ENCODE measurements at places on chromosomes 7 and 10. TPM values are rescaled to one million over a fixed set of nuclear protein-coding genes. Genes with fewer than 3 reads are reported as not detected.

DNA sequence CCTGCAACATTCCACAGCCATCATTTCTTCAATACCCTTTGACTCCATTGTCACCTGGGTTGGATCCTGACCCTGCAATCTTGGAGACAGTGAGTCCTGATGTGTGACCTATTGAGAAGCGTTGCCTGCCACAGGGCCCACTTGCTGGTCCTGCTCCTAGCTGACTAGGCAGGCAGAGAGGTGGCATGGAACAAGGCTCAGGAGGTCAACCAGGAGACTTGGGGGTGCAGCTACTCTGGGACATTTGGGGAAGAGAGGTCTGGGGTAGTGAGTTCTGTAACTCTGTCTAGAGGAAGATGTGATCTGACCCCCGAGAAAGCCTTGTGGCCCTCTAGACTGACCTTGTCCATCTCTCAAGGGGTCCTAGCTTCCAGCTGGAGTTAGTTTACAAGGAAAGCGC is 1.8 kb downstream of the ZMIZ2 start:
- H3K4me3 ChIP-seq = no peak overlapping the region
- H3K36me3 ChIP-seq = no peaks in the 10 kb centered on the region
- H3K27me3 ChIP-seq = no peaks in the 10 kb centered on the region
- H3K27ac ChIP-seq = no peak overlapping the region
- no peak for DNase-seq
- H3K4me1 ChIP-seq = peaks cover 15% of the 10 kb centered on the region

- no peak overlapping the region for H3K27ac ChIP-seq
- H3K4me1 ChIP-seq = no peaks in the 10 kb centered on the region
- H3K36me3 ChIP-seq = no peaks in the 10 kb centered on the region
- no peaks in the 10 kb centered on the region for H3K27me3 ChIP-seq
Observed at GRCh38 chr7:41312235-41312634, 390.7 kb downstream of the INHBA start.

DNA sequence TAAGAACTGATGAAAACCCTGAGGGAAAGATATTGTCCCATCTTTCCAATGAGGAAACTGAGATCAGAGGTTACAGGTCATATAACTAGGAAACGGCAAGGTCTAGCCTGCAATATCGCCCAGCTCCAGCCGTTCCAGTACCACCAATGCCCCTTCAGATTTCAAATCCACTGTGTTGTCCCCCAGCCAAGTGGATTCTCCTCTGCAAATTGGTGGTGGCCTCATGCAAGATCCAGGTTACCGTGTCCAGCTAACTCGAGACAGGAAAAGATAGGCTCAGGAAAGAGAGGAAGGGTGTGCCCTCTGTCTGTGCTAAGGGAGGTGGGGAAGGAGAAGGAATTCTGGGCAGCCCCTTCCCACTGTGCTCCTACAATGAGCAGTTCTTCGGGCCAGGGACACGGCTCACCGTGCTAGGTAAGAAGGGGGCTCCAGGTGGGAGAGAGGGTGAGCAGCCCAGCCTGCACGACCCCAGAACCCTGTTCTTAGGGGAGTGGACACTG is 25.3 kb downstream of the PRSS2 start:
- no peak overlapping the region for H3K4me3 ChIP-seq
- H3K36me3 ChIP-seq = no peaks in the 10 kb centered on the region
- no peak overlapping the region for H3K27ac ChIP-seq
- DNase-seq = peak; percentile 10
- no peaks in the 10 kb centered on the region for H3K27me3 ChIP-seq

- H3K4me1 ChIP-seq = no peaks in the 10 kb centered on the region
- no peaks in the 10 kb centered on the region for H3K27me3 ChIP-seq
- no peak overlapping the region for H3K27ac ChIP-seq
- no peak overlapping the region for H3K4me3 ChIP-seq
- no peak for DNase-seq
Observed at GRCh38 chr7:47771336-47771989, 176.8 kb downstream of the PKD1L1 start.

DNA sequence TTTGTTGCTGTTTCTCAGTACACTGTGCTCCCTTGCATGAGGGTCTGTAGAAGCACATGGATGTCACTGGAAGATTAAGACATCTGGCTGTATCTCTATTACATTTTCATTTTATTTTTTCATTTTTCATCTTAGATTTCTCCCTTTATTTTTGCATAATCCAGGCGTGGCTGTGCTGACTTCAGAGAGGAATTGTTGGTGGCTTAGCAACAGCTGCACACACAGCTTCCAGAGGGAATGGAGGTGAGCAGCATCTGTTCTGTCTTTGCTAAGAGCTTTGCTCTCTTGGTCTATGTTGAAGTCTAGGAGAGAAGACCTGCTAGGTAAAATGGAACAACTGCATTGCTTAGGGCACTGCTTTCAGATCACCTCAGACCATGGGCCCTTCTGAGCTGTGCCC is 254.4 kb upstream of the SP4 start:
- H3K4me3 ChIP-seq = no peak overlapping the region
- no peak for DNase-seq
- no peaks in the 10 kb centered on the region for H3K27me3 ChIP-seq
- no peaks in the 10 kb centered on the region for H3K36me3 ChIP-seq
- no peaks in the 10 kb centered on the region for H3K4me1 ChIP-seq

DNA sequence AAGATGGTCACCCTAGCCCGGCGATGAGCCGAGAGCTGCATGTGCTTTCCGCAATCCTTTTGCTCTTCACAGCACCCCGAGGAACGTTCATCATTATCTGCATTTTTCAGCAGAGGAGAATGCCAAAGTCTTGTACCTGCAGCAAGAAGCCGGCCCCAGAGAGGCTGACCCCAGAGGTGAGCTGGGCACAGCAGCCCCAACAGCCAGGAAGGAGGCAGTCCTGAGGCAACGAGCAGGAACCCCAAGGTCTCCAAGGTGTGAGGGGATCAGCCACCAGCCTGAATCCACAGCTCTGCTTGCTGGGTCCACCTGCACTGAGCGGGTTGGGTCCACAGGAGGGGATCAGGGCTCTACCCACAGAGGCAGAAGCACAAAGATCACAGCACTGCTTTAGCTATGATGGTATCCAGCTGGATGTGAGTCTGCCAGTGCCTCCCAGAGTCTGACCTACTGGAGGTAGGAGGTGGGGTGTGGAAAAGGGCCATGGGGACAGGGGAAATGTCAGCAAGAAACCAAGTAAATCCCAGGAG is 16.8 kb upstream of the GDF10 start:
- H3K27me3 ChIP-seq = no peaks in the 10 kb centered on the region
- H3K4me1 ChIP-seq = no peaks in the 10 kb centered on the region
- H3K27ac ChIP-seq = no peak overlapping the region
- H3K36me3 ChIP-seq = no peaks in the 10 kb centered on the region
- no peak for DNase-seq

GFRA1 gene
- total RNA-seq = 48.4 TPM

ADCY1 gene
- 9.5 TPM for total RNA-seq

GRCh38 chr7:25889765-25890164 is 262.2 kb upstream of the NFE2L3 start:
- no peaks in the 10 kb centered on the region for H3K27me3 ChIP-seq
- no peaks in the 10 kb centered on the region for H3K36me3 ChIP-seq
- no peak for DNase-seq
- no peaks in the 10 kb centered on the region for H3K4me1 ChIP-seq
- H3K4me3 ChIP-seq = no peak overlapping the region
- H3K27ac ChIP-seq = no peak overlapping the region

GRCh38 chr7:156778668-156779067 is 114.3 kb downstream of the LMBR1 start:
- H3K27ac ChIP-seq = no peak overlapping the region
- peaks cover 5% of the 10 kb centered on the region for H3K4me1 ChIP-seq
- no peak for DNase-seq
- no peaks in the 10 kb centered on the region for H3K36me3 ChIP-seq
- H3K4me3 ChIP-seq = no peak overlapping the region

- no peaks in the 10 kb centered on the region for H3K36me3 ChIP-seq
- no peaks in the 10 kb centered on the region for H3K27me3 ChIP-seq
- H3K4me1 ChIP-seq = no peaks in the 10 kb centered on the region
- DNase-seq = no peak
- no peak overlapping the region for H3K27ac ChIP-seq
Observed at GRCh38 chr7:141118767-141119166, 44.9 kb downstream of the TMEM178B start.

DENND2A gene
- total RNA-seq = 2.4 TPM

- no peaks in the 10 kb centered on the region for H3K36me3 ChIP-seq
- DNase-seq = no peak
- no peak overlapping the region for H3K4me3 ChIP-seq
- H3K27me3 ChIP-seq = no peaks in the 10 kb centered on the region
- H3K4me1 ChIP-seq = peaks cover 7% of the 10 kb centered on the region
- no peak overlapping the region for H3K27ac ChIP-seq
Observed at GRCh38 chr7:121061677-121062582, 73.4 kb downstream of the CPED1 start.

DNA sequence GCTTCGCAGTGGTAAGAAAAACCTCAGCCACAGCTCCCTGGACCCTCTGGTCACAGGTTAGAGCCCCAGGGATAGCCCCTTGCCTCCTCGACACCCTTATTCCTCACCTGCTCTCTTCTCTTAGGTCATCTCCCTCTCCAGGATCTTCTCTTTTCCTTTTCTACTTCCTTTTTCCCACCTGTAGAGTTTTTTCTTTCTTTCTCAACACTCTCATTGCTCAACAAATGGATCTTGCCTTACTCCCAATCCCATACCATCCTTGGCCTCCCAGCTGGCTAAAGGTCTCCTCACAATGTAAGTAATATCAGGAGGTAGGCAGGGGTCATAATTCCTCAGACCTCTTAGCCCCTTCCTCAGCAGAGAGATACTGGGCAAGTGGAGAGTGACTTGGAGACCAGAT is 17.2 kb downstream of the WNT8B start:
- no peak for DNase-seq
- no peak overlapping the region for H3K4me3 ChIP-seq
- H3K27ac ChIP-seq = no peak overlapping the region
- H3K36me3 ChIP-seq = no peaks in the 10 kb centered on the region

GJD4 gene
- not detected for total RNA-seq

GRCh38 chr7:138934861-138935260 is 46.3 kb downstream of the KIAA1549 start:
- H3K27ac ChIP-seq = no peak overlapping the region
- no peaks in the 10 kb centered on the region for H3K4me1 ChIP-seq
- H3K4me3 ChIP-seq = no peak overlapping the region

- no peak overlapping the region for H3K27ac ChIP-seq
- H3K4me1 ChIP-seq = no peaks in the 10 kb centered on the region
- H3K36me3 ChIP-seq = no peaks in the 10 kb centered on the region
- no peak overlapping the region for H3K4me3 ChIP-seq
- DNase-seq = no peak
Observed at GRCh38 chr7:14836571-14837189, 65.9 kb downstream of the DGKB start.

GRCh38 chr10:62022830-62023229 is 121.3 kb downstream of the ARID5B start:
- DNase-seq = no peak
- H3K4me3 ChIP-seq = no peak overlapping the region
- H3K4me1 ChIP-seq = no peaks in the 10 kb centered on the region
- peak overlapping the region; percentile 81 for H3K27ac ChIP-seq
- H3K27me3 ChIP-seq = no peaks in the 10 kb centered on the region
- H3K36me3 ChIP-seq = no peaks in the 10 kb centered on the region

GRCh38 chr10:3622845-3623621 is 162.0 kb downstream of the KLF6 start:
- no peak overlapping the region for H3K27ac ChIP-seq
- H3K36me3 ChIP-seq = no peaks in the 10 kb centered on the region
- no peak overlapping the region for H3K4me3 ChIP-seq
- no peak for DNase-seq
- no peaks in the 10 kb centered on the region for H3K4me1 ChIP-seq

GPC2 gene
- total RNA-seq = not detected

GRCh38 chr7:47361746-47362215 is 220.1 kb downstream of the TNS3 start:
- no peaks in the 10 kb centered on the region for H3K36me3 ChIP-seq
- H3K4me1 ChIP-seq = no peaks in the 10 kb centered on the region
- no peaks in the 10 kb centered on the region for H3K27me3 ChIP-seq
- peak; percentile 12 for DNase-seq

HABP2 gene
- 322 TPM for total RNA-seq

- no peak for DNase-seq
- H3K27ac ChIP-seq = no peak overlapping the region
- H3K4me1 ChIP-seq = no peaks in the 10 kb centered on the region
Observed at GRCh38 chr7:44827567-44827966, 20.3 kb downstream of the H2AZ2 start.

LRRTM3 gene
- total RNA-seq = not detected

GRCh38 chr7:70706204-70706603 is 425.7 kb upstream of the GALNT17 start:
- DNase-seq = no peak
- peaks cover 4% of the 10 kb centered on the region for H3K4me1 ChIP-seq
- no peaks in the 10 kb centered on the region for H3K36me3 ChIP-seq
- no peak overlapping the region for H3K27ac ChIP-seq
- no peak overlapping the region for H3K4me3 ChIP-seq

SFTPD gene
- not detected for total RNA-seq

- no peak for DNase-seq
- H3K27me3 ChIP-seq = no peaks in the 10 kb centered on the region
- H3K36me3 ChIP-seq = no peaks in the 10 kb centered on the region
- H3K4me3 ChIP-seq = no peak overlapping the region
Observed at GRCh38 chr10:28508304-28508925, 24.5 kb upstream of the WAC start.

DNA sequence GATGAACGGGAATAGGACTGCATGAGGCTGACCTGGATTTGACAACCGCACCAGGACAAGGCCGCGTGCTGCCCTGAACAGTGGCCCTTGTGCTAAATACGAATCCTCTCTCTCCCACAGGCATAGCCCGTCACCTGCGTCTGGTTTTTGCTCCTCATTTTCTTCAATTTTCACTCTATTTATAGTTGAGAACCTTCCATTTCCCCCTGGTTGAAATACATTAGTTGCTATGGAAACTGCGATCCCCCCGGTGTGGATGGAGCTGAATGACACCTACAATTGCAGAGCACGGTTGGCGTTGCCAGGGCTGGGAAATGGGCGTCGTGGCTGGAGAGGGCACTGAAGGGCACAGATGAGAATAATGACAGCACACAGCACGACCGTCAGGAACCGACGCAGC is 158.6 kb upstream of the PITRM1 start:
- H3K4me1 ChIP-seq = no peaks in the 10 kb centered on the region
- no peak overlapping the region for H3K27ac ChIP-seq
- H3K36me3 ChIP-seq = no peaks in the 10 kb centered on the region
- H3K27me3 ChIP-seq = no peaks in the 10 kb centered on the region

CPN1 gene
- total RNA-seq = 60.8 TPM

KLF14 gene
- total RNA-seq = not detected

DNA sequence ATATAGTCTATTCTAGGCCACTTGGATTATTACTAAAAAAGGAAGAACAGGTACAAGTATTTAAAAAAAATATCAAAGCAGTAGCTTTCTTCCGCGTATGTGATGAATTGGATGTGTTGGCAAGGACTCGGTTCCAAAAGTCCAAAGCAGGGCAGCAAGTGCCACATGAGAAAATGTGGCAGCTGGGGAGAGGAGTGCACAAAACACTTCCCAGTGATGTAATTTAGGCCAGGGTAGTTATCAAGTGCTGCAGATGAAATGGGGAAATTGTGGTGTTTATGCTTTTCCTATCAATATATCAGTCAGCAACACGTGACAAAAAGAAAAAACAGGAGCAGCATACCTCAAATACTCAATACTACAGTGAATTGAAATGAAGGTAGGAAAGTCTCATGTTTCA is 7.0 kb downstream of the RHOBTB1 start:
- no peak overlapping the region for H3K27ac ChIP-seq
- no peaks in the 10 kb centered on the region for H3K36me3 ChIP-seq
- H3K27me3 ChIP-seq = no peaks in the 10 kb centered on the region
- no peak overlapping the region for H3K4me3 ChIP-seq

GRCh38 chr7:130975731-130976130 is 241.7 kb upstream of the KLF14 start:
- no peak overlapping the region for H3K4me3 ChIP-seq
- H3K27me3 ChIP-seq = no peaks in the 10 kb centered on the region
- H3K27ac ChIP-seq = no peak overlapping the region
- DNase-seq = no peak
- H3K4me1 ChIP-seq = no peaks in the 10 kb centered on the region

INTS15 gene
- 11.9 TPM for total RNA-seq

All from right lobe of liver (tissue), 6 donors.